ENCODE measurements at places on chromosomes 1 and 21. TPM values are rescaled to one million over a fixed set of nuclear protein-coding genes. Genes with fewer than 3 reads are reported as not detected.

Gene CELA2A
- total RNA-seq, result not detected

Gene IQGAP3
- 13.4 TPM for total RNA-seq

Gene PLEKHN1
- 4.0 TPM for total RNA-seq

Gene RGS4
- 0.04 TPM for total RNA-seq

Gene TTC22
- 10.6 TPM for total RNA-seq

Gene CYP4A22
- total RNA-seq, result not detected

Gene TTLL7
- total RNA-seq, result 4.4 TPM

Gene CCDC181
- total RNA-seq, result not detected

Gene PPIH
- total RNA-seq, result 59.0 TPM

Gene SERINC2
- total RNA-seq, result 362 TPM

Gene OR2T35
- not detected for total RNA-seq

Gene SLC6A9
- total RNA-seq, result 9.1 TPM

Gene CR1L
- total RNA-seq, result not detected

Gene TSPEAR
- not detected for total RNA-seq

Gene IL24
- 14.1 TPM for total RNA-seq

Gene FMO4
- total RNA-seq, result 3.0 TPM

Gene AMY1C
- not detected for total RNA-seq

Gene FABP3
- 3.2 TPM for total RNA-seq

Gene KIAA0319L
- 32.1 TPM for total RNA-seq
